ENCODE measurements at places on chromosomes 6 and 20.
A peak's percentile ranks its signal among the peaks of the same experiment; 100 is the strongest.

GRCh38 chr6:95243053-95243452, 334.3 kb upstream of the MANEA start:
- no peak for DNase-seq

- DNase-seq = no peak
These were observed 30.4 kb upstream of the AHI1 start for GRCh38 chr6:135527960-135528249.

DNA sequence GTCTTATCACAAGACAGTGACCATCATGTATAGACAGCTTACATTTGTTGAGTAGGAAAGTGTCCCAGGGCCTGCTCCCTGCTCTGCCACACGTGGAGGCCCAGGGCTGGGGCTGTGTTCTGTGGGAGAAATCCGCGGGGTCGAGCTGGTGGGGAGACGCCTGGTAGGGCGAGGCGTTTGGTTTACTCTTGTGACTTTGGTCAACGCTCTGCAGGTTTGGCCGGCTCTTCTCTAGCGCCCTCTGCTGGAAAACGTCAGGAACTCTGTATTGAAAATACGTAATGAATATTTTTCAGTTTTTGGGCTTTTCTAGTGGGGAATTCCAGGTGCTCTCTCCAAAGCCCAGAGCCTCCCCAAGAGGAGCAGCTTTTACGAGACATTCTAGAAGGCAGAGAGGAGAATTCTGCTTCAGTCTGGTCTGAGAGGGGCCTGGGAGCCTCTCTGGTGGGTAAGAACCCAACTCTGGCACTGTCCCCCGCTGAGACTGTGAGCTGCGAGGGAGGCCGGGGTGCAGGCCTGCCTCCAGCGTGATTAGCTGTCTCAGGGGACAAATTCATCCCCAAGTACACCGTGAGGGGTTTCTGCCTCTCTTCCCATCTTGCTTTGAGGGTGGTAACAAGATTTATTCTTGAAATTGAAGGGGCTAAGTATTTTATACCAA, 112.6 kb upstream of the RALGAPA2 start:
- peak; percentile 43 for DNase-seq

GRCh38 chr6:1076531-1077459, 235.1 kb upstream of the FOXQ1 start:
- DNase-seq = no peak

DNA sequence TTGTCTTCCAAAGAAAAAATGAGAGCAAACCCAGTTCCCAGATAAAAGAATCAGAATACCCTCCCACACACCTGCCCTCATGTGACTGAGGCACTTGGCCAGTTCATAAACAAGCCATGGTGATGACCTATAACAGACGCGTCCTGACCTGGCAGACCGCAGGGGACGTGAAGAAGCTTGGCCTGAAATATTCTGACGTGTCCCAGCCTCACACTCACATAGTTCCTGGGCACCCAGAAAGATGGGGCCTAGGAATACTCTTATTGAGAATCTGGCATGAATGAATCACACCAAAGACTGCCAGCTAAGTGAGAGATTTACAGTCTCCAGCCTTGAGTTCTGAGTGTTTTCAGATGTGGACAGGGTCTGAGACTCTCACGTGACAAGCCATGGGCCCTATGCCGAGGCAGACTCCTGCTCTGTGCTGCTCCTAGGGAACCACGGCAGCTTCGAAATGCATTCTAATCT, 17.2 kb upstream of the MAP3K4 start:
- DNase-seq = peak; percentile 81

GRCh38 chr6:15473741-15474161, 189.1 kb downstream of the DTNBP1 start:
- peak; percentile 79 for DNase-seq

DNA sequence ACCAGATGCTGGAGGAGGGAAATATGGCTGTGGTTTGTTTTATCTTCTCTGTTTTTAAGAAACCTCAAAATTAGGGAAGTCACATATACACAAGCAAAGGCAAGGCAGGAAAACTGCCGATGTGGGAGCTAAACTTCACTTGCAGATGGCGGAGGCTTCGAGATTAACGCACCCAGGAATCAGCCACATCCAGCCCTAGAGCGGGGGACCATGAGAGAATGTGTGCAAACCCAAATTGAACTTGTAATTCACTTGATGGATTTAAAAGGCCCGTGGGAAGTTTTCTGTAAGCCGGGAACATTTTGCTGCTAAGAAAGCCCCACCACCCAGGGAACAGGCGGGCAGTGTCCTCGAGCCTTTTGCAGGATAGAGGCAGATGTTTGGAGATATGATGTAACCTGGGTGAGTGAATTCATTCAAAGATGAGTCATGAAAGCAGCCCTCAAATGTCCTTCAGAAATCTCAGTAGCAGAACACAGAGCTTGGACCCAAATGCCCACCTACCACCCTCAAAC, 39.9 kb downstream of the PREX1 start:
- DNase-seq = peak; percentile 48

GRCh38 chr6:150145830-150146229, 3.0 kb downstream of the PPP1R14C start:
- no peak for DNase-seq

DNA sequence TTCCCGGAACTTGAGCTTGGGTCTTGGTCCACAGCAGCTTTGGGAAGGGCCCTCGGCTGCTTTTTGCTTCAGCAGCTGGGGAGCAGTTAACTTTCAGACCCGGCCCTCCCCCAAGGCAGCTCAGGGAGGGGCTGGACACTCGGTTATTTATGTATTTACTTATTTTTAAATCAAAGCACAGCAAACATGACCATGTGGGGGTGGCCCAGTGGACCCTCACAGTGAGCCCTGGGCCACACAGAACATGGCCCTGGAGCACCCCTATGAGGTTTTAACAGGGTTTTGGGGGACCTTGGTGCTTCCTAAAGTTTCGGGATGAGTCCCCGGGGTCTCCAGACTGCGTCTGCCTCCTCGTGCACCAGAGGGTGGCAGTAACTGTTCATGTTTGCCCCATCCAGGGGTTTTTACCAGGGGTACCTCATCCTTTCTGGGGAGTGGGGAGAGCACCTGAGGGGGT, 26.6 kb upstream of the NPBWR2 start:
- DNase-seq = no peak

DNA sequence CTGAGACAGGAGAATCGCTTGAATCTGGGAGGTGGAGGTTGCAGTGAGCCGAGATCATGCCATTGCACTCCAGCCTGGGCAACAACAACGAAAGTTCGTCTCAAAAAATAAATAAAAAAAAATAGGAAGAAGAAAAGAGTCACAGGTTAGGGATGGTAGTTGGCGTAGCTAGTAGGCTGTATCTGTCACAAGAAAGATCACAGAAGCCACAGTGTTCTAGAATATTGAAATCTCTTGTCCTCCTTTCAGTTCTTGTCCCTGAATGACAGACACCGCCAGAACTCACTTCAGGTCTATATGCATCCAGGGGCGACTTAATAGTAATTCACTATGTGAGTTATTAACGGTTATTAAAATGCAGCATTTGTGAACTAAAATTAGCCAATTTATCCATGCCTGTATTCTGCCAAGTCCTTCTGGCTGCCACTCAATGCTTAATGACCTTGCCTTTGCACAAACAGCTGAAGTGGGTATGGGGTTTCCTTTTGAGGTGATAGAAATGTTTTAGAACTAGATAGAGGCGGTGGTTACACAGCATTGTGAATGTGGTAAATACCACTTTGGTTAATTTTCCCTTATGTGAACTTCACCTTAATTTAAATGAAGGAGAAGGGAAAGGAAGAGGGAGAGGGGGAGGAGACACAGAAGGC, 41.3 kb upstream of the ZMYND8 start:
- no peak for DNase-seq

DNA sequence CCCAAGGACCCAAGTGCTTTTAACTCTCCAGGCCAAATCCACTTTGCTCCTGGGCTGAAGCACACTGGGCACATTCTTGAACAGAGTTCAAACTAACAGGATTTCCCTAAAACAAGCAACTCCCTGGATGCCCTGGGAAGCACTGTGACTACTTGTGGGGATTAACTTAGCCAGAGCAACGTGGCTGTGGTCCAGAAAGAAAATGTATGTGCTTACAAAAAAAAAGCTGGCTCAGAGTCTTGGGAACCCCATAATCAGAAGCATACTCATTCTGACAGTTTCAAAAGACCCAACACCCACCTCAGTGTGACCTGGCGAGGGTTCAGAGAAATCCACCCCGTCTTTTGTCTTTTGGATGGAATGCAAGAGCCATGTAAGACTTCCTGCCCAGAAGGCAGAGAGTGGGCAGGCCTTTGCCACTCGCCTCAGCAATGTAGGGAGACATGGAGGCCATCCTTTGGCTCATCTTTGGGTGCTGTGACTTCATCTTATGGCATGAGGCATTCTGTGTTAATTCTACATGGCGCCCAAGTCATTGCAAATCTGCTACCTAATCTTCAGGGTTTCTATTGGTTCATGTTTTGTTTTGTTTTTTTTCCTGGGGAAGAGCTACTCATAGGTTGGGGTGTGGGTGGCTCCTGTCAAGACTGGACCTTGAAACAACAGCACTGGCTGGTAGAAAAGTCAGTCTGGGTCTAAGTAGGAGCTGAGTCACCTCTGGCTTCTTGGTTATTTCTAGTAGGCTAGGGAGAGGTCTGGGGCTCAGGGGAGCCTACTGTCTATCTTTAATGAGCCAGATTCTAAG, 248.6 kb upstream of the SUPT3H start:
- DNase-seq = peak; percentile 92

Measured in Daoy (cell line).